ENCODE measurements at places on chromosomes 2 and 18. TPM values are rescaled to one million over a fixed set of nuclear protein-coding genes. Genes with fewer than 3 reads are reported as not detected.

Gene GKN1
- polyA plus RNA-seq = not detected

Gene SERPINB12
- polyA plus RNA-seq = not detected

Gene ARHGAP25
- polyA plus RNA-seq = 13.7 TPM

Gene MTHFD2
- 23.4 TPM for polyA plus RNA-seq

Gene VAMP5
- 35.7 TPM for polyA plus RNA-seq
